Activated CD4-positive, alpha-beta T cell treated with anti-CD3 and anti-CD28 coated beads, Interleukin-2, amount 10 ng/mL, durations not matched to agents 7 days and 5 days (primary cell): ENCODE measurements at places on chromosomes 2 and 18.

- no peak for DNase-seq
Observed at GRCh38 chr2:80715433-80715832, 410.9 kb upstream of the LRRTM1 start.

GRCh38 chr2:20635113-20635510 lies 15.8 kb downstream of the HS1BP3 start:
- DNase-seq: no peak

- DNase-seq: no peak
Observed at GRCh38 chr2:43406651-43407279, 180.4 kb upstream of the ZFP36L2 start.

DNA sequence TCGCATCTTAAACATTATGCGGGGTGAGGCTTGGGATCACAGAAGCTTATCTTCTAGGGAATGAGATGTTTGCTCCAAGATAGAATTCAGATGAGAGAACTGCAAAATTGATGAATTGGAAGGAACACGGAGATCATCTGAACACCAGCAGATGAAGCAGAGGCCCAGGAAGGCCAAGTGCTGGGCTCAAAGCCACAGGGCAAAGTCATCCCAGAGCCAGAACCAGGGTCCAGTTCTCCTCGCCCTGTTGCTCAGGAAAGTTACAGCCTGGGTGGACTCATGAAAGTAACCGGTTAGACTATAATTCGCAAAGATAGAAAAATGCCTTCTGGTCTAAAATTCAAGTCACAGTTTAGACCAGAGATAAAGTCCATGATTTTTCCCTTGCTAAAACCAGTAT lies 456.1 kb upstream of the ID2 start:
- DNase-seq: no peak

DNA sequence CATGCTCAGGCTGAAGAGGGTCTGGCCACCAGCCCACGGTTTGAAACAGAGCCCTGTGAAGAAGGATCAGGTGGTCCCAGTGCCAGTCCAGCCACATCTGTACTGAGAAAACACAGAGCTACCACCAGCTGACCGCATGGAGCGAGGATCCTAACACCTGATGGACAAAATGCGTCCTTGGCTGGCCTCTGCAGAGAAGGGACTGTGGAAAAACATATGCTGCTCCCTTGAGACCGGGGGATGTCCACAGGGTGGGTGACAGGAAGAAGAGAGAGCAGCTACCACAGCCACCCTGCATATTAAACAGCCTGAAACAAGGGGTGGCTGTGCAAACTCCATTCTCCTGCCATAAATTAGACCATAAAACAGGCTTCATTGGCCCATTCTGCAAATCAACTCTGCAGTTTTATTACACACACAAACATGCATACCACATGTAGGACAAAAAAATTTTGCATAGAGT lies 137.2 kb downstream of the BCL2 start:
- no peak for DNase-seq

- DNase-seq: no peak
Observed at GRCh38 chr2:144996225-144996795, 476.4 kb upstream of the ZEB2 start.
